ENCODE measurements at places on chromosomes 12 and 14.

DNA sequence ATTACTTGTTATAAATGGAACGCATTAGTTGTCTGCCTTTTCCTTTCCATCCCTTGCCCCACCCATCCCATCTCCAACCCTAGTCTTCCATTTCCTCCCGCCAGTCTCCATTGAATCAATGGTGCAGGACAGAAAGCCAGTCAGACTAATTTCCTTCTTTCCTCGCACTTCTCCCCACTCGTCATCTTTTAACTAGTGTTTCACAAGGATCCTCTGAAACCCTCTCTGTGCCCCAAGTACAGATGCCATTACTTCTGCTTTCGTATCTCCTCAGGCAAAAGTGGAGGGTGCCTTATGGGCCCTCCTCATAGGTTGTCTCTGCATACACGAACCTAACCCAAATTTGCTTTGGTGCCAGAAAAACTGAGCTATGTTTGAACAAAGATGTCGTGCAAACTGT is 4.2 kb downstream of the DAZAP2 start:
- no peak for DNase-seq

- DNase-seq, result no peak
These were observed 207.9 kb downstream of the NUAK1 start for GRCh38 chr12:105930557-105931503.

DNA sequence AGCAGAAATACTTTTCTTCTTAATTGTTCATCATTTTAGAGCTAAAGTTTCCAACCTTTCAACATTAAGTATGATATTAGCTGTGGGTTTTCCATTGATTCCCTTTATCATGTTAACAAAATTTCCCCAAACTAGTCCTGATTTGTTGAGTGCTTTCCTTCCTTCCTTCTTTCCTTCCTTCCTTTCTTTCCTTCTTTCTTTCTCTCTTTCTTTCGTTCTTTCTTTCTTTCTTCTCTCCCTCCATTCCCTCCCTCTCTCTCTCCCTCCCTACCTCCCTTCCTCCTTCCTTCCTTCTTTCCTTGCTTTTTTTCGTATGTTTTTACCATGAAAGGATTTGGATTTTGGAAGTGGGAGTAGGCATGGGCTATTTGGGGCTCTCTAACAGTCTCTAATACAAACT is 133.5 kb downstream of the LMNTD1 start:
- DNase-seq, result no peak

GRCh38 chr12:68667896-68668295 is 18.9 kb upstream of the NUP107 start:
- DNase-seq, result no peak

DNA sequence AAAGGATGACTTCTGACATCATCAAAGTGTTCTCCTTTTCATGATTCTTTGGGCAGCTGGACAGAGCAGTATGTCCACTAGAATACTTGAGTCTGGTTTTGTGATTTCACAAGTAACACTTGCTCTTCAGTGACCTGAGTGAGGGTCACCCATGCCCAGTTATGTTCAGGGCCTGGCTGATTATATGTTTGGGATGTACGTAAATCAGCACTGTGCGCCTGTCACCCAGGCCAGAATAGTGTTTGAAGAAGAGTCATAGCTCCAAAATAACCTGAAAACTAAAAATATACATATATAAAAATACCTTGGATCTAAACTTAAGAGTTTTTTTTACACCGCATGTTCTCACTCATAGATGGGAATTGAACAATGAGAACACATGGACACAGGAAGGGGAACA is 3.8 kb downstream of the BICD1 start:
- DNase-seq, result no peak
